ENCODE measurements at places on chromosomes 7 and 10.

DNA sequence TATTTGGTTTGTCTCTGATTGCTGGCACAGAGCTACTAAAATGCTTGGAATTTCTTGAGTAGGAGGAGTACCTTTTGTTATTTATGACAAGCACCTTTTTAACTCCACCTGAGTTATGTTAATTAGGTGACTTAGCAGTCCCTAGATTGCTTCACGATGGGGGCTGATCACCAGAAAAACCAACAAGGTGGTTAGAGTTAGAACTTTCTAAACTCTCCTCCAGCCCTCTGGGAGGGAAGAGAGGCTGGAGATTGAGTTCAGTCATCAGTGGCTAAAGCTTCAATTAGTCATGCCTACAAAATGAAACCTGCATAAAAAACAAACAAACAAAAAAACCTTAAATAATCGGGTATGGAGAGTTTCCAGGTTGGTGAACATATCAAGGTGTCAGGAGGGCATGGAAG is 23.6 kb upstream of the ING3 start:
- DNase-seq, result no peak

GRCh38 chr7:34133983-34134782 is 228.8 kb downstream of the BMPER start:
- DNase-seq, result no peak

GRCh38 chr7:37273891-37274290 is 174.8 kb downstream of the ELMO1 start:
- DNase-seq, result no peak

DNA sequence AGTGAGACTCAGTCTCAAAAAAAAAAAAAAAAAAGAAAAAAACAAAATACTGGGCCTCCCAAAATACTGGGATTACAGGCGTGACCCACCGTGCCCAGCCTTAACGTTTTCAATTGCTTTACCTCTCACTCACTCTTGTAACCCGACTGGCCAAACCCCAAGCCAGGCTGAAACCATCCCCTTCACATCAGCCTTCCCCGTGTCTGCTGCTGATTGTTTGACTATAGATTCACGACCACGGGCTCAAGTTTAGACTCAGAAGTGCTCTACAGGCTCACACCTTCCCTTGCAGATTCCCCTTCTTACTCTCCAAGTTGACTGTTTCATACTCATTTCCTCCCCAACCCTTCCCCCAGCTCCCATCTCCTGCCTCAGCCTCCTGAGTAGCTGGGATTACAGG is 22.3 kb downstream of the TYW1 start:
- DNase-seq, result no peak

GRCh38 chr10:30786906-30787305 is 157.4 kb upstream of the LYZL2 start:
- DNase-seq, result no peak

DNA sequence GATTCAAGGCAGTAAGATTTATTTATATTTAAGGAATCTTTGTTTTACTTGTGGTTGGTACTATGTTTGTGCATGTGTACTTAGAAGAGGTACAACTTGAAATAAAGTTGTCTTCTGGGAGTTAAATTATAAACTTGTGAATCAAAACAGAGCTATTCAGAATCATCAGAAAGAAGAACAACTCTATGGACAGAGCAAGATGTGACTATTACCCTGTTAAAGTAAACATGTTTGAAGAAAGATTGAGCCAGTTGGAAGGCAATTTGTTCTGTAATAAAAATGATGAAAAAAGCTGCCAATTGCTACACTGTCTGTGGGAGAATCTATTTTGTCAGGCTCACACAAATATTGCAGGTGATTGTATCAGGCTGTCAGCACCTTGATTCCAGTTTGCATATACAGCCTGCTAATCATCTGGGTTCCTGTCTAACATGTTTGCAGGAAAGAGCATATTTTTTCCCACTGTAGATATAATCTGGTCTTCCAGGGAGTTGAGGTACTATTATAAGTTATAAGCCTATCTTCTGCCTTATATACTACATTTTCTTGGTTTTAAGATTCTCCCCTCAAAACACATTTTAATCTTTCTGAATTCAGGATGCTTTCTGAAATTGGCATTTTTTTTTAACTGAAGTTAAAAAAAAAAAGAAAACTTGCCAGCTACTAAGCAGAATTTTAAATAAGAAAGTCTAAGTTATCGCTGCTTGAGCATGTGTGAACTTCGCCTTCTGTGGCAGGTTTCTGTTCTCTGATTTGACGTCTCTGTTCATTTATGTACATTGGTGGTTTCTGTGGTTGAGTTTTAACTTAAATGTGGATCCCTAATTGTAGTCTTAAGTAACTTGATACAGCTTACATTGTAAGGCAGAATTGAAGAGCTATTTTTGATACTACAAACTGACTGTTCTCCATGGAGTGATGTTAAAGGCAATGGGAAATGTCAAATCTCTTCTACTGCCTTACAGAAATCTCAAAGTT is 46.0 kb downstream of the ZNRF2 start:
- DNase-seq, result no peak

DNA sequence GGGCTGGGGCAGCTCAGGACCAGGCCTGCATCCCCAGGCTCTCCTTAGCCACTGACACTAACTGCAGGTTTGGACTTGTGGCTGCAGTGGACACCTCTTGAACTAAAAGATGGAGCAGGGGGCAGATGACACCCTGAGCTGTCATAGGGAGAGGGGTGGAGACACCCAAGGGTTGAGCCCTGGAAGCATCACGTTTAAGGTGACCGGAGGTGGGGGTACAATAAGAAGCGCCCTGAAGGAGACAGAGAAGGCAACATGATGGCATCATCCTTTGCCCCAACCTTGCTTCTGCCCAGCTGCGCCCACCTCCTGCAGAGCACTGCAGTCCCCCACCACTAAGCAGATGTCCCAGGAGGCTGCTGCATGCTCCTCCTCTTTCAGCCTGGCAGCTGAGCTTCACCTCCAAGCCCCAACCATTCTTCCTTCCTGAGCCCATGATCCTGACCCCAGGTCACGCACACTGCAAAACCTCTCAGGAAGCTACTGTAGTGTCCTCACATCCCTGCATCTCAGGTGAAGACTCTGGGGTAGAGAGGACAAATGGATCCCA is 25.5 kb downstream of the OGDHL start:
- DNase-seq, result no peak

DNA sequence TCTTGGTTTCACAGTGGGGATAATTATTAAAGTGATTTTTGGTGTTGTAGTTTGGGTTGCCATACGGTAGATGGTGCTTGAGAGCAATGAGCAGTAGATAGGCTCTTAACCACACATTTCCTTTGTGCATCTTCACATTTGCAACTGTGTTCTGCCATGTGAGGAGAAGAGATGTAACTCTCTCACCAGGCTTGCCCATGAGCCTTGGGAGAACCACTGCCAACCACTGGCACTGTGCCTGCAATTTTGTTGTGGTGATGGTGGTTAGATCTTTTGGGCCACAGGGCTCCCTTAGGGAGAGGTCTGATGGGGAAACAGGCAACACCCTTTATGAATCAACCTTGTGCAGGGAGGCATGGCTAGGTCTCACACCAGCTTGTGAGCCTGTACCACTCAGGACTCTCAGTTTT is 204.3 kb downstream of the CCDC7 start:
- DNase-seq, result no peak

DNA sequence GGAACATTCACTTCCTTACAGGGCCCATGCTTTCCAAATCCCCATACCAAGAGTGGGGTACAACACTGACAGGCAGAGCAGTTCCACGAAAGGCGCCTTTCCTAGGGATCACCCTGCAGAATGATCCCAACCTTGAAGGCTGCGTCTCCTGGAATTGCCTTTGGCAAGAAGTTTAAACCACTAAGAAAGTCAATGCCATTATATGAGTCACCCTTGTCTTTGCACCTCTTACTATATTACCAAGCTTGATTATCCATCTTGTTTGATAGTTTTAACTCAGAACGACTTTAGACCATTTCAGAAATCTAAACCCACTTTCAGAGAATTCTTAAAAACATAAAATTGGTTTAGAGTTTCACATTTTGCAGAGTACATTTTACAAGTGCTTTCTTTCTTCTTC is 282.1 kb downstream of the ARHGAP12 start:
- DNase-seq, result no peak

DNA sequence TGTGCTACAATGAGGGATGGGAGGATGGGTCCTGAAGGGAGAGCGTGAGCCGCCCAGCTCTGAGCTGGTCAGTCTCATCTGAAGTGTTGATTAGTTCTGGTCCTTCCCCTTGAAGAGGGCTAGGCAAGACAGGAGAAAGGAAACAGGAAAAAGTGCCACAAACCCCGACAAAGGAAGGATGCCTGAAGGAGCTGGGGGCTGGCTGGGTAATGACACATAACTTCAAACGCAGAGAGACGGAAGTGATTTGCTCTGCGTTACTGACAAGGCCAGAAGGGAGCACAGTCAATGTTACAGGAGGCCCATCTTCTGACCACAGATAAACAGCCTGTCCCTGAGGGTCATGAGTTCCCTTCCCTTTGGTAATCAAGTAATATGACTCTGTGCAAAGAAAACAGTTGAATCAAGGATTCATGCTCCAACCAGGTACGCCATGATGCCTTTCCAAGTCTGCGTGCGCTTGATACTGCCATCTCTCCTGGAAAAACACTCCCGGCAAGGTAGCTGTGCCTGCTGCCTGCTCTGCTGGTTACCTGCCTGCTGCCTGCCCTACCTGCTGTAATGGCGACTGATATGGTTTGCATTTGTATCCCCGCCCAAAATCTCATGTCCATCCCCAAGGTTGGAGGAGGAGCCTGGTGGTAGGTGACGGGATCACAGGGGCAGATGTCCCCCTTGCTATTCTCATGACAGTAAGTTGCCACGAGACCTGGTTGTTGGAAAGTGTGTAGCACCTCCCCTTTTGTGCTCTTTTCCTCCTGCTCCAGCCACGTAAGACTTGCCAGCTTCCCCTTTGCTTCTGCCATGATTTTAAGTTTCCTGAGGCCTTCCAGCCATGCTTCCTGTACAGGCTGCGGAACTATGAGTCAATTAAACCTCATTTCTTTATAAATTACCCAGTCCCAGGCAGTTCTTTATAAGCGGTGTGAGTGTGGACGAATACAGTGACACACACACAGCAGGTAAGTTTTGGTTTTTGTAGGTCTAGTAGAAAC is 57.9 kb downstream of the GRB10 start:
- no peak for DNase-seq

- DNase-seq, result no peak
These were observed 1.3 kb upstream of the NMT2 start for GRCh38 chr10:15169555-15170401.

- DNase-seq, result no peak
These were observed 3.1 kb downstream of the PCOLCE start for GRCh38 chr7:100604976-100605911.

DNA sequence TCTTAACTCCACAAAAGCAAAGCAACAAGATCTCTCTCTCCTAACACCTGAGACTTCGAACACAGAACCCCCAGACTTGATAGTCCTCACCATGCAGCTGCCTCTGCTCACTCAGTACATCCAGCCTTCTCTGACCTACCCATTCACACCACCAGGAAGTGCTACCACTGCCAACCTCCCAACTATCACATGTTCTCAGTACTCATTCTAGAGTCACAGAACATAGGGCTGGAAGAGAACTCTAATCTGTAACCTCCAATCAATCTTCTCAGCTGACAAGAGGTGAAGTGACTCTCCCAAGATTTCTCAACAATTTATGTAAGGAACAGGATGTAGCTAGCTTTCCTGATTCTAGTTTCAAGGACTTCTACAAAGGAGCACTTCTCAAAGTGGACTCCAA is 3.8 kb downstream of the NUDCD3 start:
- DNase-seq, result no peak

DNA sequence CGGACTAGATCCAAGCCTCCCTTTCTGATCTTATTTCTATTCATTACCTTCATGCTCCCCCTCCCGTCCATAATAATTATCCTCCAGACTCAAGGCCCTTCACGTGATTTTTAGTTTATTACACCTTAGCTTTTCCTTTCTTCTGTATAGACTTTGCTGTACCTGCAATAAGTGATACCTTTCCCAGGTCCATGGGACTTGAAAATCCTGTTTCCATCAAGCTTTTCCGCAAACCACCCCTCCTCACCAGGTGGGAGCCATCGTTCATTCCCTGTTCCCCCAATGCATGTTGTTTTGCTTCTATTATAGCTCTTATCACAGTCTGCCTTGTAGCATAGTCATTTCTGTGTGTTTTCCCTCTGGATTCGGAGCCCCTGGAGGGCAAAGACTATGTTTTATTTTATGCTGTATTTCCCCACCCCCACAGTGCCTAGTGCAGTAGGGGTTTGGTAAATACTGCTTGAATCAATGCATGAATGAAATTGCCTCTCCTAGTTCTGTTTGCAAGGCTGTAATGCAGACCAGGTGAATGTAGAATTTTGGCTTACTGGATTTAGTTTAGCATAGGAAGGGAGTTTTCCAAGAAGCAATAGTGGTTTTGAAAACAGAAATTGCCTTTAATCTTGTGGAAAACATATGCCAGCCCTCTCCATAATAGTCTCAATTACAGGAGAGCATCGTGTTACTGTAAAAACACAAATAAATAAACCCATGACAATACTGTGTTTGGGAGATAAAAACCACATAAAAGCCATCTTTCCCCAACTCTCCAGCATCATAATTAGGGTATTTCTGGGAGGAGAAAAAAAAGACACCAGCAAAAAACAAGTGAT is 213.4 kb downstream of the AUTS2 start:
- DNase-seq, result no peak
